ENCODE measurements at places on chromosomes 2 and 18. TPM values are rescaled to one million over a fixed set of nuclear protein-coding genes. Genes with fewer than 3 reads are reported as not detected.

The FAM228A gene
- total RNA-seq = 1.2 TPM

The REG1B gene
- total RNA-seq = not detected

The CROCC2 gene
- total RNA-seq = 0.23 TPM

The NEB gene
- total RNA-seq = 2.5 TPM

The RAD51AP2 gene
- not detected for total RNA-seq

The PAIP2B gene
- total RNA-seq = 11.6 TPM

The ALPP gene
- total RNA-seq = not detected

The FRZB gene
- total RNA-seq = 11.8 TPM

The PIEZO2 gene
- 3.9 TPM for total RNA-seq

GRCh38 chr2:70143314-70144150 lies 47.3 kb downstream of the C2orf42 start:
- peak; percentile 75 for DNase-seq

DNA sequence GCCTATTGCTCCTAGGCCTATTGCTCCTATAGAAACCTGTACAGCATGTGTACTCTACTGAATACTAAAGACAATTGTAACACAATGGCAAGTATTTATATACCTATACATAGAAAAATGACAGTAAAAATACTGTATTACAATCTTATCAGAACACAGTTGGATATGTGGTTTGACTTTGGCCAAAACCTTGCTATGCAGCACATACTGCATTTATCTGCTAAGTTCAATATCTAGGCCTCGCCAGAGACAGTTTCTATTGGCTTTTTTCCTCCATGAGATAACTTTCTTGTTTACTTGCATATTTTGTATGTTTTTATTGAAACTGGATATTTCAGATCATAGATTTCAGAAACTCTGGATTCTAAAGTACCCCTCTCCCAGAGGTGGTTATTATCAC lies 19.3 kb upstream of the TMEM87B start:
- no peak for DNase-seq

DNA sequence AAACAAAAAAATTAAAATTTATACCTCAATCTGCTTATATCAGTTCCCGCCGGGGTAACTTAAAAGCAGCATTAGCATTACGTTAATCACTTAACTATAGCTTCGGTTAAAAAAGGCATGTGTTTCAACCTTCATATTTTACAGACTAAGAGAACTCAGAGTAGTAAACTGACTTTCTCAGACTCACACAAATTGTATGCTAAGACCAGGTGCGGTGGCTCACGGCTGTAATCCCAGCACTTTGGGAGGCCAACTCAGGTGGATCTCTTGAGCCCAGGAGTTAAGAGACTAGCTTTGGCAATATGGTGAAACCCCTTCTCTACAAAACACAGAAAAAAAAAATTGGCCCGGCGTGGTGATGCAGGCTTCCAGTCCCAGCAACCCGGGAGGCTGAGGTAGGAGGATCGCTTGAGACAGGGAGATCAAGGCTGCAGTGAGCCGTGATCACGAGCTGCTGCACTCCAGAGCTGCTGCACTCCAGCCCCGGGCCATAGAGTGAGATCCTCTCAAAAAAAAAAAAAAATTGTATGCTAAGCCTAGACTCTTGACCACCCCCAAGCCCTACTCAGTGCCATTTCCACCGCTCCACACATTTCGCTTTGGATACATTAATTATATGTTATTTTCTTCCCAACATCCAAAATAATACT lies 2.4 kb downstream of the HNRNPLL start:
- DNase-seq = no peak

GRCh38 chr2:84022810-84023431 lies 436.2 kb downstream of the SUCLG1 start:
- no peak for DNase-seq

DNA sequence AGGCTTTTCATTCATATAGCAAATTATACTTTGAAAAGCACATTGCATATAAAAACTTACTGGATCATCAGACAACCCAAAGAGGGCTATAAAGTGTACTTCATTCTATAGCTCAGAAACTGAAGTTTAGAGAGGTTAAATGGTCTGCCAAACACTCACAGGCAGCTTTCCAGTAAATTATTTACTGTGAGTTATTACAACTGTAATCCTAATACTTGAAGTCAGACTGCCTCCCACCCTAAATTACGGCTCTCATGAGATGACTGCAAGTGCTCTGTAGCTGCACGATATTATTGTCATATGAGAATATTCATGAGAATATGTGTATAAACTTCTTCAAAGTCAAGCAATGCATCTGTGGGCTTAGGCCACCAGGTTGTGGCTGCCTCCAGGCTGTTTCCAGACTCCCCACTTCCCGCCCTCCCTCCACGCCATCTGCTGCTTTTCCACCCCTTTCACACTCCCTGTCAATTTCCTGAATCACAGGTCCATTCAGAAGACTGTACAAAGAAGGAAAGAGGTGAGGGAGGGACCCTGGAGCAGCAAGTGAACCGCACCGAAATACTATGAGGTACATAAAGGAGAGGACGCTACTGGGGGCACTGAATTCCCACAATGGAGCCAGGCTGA lies 111.1 kb upstream of the SPOPL start:
- DNase-seq = no peak

DNA sequence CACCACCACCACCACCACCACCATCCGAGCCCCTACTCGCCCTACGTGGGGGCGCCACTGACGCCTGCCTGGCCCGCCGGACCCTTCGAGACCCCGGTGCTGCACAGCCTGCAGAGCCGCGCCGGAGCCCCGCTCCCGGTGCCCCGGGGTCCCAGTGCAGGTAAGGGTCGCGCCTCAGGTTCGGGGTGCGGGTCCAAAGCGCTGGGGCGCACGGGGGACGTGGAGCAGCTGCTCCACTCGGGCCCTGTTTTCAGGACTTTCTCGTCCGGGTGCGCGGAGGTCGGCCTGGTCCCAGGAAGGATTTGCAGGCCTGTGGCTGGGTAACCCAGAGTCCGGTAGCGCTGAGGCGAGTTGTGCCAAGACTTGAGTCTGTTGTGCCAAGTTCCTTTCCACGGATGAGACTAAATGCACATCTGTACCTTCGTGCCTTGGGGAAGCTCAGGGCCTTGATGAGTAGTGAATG lies 2.8 kb downstream of the GATA6 start:
- DNase-seq = no peak

- no peak for DNase-seq
Measured at GRCh38 chr2:170997893-170998597, 69.0 kb downstream of the GORASP2 start.

DNA sequence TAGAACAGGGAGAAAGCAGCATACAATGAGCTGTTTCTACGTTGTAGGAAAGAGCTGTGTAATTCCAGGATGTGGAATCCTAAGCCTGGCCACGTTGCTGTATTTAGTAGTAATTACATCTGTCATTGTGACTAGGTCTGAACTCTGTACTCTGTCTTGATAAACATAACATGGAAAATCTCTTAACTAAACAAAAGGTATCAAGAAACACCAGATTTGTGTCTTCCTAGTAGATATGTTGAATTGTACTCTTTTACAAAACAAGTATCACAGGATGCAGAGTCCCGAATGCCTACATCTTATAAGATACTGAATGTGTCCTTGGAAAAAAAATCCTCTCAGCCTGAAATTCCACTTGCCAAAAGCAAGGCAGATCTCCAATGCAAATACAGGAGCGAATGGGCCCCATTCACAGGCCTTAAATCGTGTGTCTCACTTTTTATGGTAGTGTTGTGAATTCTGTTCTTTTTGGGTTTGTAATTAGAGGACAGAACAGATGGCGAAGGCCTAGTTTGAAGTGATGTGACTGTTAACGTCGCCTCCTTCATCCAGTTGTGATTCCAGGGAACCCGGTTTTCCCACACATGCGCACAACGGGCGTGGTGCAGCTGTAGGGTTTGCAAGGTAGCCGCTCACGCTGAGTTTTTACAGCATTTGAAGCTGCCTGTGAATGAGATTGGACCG lies 246.5 kb downstream of the GBX2 start:
- peak; percentile 5 for DNase-seq

DNA sequence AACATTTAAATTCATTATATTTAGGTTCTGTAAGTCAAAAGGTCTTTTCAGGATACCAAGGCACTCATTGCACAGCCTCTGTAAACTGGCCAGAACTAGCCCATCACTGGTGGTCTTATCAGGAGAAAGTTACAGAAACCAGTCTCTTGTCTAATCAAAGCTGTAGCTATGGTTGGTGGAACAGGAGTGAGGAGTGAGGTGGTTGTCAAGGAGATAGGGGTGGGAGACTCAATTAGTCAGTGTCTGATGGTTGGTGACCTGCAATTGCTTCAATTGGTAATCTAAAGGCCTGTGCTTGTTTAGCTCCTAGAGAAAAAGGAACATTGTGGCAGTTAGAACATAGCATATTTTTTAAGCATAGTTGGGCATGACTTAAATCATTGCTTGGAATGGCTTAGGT lies 458.6 kb upstream of the CDH2 start:
- no peak for DNase-seq

GRCh38 chr2:160522951-160523710 lies 29.5 kb upstream of the RBMS1 start:
- DNase-seq = no peak

DNA sequence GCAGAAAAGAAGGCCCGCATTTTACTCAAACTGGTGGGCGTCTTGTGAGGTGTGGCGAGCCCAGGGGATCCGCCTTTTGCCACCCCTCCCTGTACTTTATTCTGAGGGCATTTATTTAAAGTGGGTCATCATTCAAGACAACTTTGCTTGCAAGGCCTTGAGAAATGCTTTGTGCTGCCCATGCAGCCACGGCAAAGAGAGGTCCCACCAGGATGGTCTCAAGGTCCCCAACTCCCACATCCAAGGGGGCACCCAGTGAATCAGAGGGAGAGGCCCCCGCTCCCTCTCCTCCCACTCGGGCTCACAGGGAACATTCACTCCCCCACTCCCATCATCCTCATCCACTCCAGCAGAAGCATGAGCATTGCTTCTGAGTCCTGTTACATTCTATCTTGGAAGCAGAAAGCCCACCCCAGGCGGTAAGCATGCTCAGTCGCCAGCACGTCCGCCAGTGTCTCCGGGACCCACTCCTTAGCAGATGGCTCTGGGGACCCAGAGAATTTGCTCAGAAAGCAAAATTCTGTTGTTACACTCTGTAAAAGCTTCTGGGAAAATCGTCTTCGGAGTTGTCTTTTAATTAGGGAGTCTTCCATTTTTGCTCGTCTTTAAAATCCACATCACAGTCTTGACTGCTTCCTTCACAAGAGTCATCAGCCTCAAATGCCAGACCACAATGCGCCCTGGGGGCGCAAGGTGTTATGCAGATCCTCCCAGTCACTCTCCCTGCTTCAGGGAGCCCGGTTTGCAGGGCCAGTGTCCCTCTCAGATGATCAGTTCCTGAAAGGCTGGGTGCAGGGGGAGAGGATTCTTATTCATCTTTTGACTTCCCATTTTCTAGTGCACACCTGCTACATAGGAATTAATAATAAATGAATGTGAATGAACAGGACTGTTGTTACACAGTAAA lies 99.4 kb upstream of the NCK2 start:
- DNase-seq = no peak

DNA sequence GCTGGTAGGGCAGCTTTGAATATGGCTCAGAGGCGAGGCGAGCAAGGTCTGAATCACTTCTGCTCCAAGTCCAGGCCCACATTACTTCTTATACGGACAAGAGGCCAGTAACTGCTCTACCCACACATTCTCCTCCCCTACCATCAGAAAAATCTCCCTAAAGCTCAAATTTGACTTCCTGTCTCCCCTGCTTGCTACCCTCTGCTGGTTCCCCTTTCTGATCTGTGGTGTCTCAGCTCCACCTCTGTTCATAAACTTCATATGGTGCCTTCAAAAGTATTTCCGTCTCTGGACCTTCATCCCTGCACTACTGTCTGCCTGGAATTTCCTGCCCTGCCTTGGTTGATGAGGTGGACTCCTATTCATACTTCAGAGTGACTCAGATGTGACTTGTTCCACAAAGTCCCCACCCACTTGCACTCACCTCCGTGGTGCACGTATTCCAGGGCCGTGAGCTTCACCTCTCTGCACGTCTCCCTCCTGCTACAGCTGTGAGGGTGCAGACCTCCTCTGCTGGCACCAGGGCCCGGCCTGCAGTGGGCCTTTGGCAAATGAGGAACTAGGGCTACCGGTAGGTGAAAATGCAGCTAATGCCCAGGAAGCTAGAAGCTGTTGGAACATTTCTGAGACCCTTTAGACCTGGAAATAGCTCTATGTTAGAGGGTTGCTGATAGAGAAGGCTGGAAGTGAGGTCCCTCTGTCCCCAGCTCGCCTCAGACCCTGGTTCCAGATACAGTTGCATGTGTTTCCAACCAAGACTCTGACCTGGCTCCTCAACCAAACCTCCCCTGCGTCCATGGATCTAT lies 24.6 kb upstream of the KCMF1 start:
- DNase-seq = peak; percentile 61

GRCh38 chr2:159650574-159650973 lies 34.2 kb upstream of the BAZ2B start:
- DNase-seq = no peak

DNA sequence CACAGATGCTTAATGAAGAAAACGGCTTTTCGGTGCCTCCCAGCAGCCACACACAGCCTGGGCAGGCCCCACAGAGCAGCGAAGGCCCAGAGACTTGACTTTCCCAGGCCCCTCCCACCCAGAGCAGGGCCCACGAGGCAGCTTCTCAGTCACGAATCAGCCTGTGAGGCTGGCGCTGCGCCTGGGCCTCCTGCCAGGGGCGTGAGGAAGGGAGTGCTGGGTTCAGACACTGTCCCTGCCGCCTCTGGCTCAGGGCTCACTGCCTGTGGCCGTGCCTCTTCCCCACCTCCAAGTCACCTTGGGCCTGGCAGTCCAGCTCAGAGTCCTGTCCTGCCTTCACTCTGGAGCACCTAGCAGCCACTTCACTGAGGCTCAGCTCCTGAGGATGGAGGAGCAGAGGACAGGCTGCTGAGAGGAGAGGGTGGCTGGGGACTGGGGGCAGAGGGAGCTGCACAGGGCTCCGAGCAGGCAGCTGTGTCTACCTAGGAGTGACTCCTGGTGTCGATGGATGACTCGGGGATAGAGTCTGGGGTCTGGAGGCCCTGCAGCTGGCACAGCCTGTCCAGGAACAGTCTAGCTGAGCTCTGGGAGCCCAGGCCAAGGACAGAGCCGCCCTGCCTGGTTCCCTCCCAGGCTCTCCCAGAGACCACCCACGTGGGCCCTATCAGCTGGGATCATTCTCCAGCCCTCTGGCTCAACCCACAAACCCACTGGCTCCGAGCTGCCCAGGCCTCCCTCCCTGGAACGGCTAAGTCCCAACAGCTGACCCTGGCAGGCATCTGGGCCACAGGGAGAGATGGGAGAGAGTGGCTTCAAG lies 36.4 kb upstream of the FOSL2 start:
- DNase-seq = peak; percentile 95

GRCh38 chr2:196067088-196067382 lies 1.6 kb downstream of the DNAH7 start:
- no peak for DNase-seq

GRCh38 chr2:241901500-241902351 lies 32.2 kb downstream of the RTP5 start:
- peak; percentile 62 for DNase-seq
